ENCODE measurements at places on chromosomes 2 and 18. TPM values are rescaled to one million over a fixed set of nuclear protein-coding genes. Genes with fewer than 3 reads are reported as not detected.

DNA sequence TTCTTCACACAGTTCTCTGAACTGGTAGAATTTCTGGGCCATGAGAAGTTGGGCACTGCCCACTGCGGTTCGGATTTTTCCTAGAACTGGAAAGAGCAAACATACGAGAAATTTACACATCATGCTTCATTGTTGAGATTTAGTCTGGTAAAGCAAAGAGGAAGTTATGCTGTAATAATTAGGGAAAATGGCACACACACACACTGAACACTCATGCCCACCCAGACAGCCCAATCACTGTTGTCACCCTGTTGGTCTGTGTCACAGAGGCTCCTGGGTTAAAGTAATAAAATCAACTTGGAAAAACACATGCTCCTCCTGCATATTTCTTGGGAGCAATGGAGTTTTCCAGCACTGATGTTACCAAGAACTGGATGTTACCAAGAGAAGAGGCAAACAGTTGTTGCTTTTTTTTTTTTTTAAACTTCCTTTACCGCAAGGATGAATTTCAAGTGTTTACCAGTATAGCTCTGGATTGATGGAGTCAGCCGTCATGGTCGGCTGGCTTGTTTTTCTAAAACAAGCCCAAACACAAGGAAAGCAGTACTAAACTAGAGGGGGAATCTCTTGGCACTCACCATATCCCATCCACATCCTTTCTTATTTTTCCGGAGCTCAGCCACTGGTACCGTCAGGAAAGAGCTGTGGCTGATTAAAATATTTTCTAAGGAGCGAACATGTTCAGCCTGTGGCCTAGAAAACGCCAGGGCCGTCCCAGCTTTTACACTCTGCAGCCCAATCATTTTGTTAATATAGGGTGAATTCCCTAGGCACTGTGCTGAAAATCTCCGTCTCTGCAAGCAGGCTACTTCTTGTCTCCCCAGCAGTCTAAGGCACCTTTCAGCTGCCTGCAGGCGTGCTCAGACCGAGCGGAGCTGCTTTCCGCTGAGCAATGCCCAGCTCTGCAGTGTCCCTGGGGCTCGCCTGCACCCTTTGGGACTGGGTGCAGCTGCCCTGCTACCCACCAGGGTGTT, 58.9 kb downstream of the TGIF1 start:
- no peak for DNase-seq
- H3K4me1 ChIP-seq = no peaks in the 10 kb centered on the region
- H3K27me3 ChIP-seq = no peaks in the 10 kb centered on the region
- H3K36me3 ChIP-seq = no peaks in the 10 kb centered on the region

The HOXD12 gene
- total RNA-seq = not detected

DNA sequence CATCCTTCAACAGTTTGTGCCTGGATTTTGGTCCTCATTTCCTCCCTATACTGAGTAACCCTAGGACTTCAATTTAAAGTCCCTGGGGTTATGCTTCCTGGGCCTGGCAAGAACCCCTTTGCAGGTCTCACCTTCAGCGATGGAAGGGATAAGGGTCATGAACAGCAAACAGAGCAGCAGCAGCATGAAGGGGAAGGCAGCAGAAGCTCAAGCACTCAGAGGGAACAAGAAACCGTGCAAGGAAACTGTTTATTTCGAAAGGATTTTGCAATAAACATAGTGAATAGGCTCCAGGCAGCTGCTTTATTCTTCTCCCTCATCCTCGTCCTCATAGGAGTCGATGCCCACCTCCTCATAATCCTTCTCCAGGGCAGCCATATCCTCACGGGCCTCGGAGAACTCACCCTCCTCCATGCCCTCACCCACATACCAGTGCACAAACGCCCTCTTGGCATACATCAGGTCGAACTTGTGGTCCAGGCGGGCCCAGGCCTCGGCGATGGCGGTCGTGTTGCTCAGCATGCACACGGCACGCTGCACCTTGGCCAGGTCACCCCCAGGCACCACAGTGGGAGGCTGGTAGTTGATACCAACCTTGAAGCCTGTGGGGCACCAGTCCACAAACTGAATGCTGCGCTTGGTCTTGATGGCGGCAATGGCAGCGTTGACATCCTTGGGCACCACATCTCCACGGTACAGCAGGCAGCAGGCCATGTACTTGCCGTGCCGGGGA, 2.8 kb upstream of the TUBA4B start:
- H3K4me1 ChIP-seq = peaks cover 39% of the 10 kb centered on the region
- no peaks in the 10 kb centered on the region for H3K36me3 ChIP-seq
- no peak for DNase-seq
- H3K27ac ChIP-seq = peak overlapping the region; percentile 55

The KCNF1 gene
- total RNA-seq = 0.29 TPM

The NGEF gene
- 0.77 TPM for total RNA-seq

All from Caco-2 (cell line).